ENCODE measurements at places on chromosomes 3 and 15.

- DNase-seq, result no peak
These were observed 76.9 kb downstream of the RPN1 start for GRCh38 chr3:128573707-128574162.

DNA sequence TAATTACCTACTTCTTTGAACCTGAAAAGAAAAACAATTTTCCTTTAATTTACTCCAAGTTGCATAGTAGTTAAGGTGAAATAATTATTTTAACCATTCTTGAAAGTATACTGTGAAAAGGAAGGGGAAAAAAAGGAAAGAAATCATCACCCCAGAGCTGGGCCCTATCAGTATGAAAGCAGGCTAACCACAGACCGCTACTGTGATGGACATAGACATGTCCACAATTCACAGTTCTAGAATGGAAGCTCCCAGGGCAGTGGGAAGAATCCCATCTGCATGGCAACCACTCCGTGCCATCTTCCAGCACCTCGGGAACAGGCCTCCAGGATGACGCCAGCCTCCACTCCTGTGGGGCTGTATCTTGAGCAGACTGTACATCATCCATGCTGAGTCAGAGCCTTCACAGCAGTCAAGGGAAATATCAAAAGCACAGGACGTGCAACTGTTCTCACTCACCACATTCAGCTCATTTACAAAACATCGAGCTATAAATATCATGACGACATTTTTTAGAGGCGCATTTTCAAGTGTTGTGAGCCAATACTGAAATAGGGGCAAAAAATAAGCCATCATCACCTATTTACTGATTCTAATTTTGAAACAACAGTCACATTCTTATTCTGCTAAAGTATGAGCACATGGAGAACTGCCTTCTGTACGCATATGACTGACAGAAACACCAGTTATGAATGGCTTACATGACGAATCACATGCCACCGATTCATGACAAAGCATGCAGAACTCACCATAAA lies 119.7 kb downstream of the SNRK start:
- no peak for DNase-seq

GRCh38 chr15:75844629-75845335 lies 1.5 kb downstream of the UBE2Q2 start:
- no peak for DNase-seq

DNA sequence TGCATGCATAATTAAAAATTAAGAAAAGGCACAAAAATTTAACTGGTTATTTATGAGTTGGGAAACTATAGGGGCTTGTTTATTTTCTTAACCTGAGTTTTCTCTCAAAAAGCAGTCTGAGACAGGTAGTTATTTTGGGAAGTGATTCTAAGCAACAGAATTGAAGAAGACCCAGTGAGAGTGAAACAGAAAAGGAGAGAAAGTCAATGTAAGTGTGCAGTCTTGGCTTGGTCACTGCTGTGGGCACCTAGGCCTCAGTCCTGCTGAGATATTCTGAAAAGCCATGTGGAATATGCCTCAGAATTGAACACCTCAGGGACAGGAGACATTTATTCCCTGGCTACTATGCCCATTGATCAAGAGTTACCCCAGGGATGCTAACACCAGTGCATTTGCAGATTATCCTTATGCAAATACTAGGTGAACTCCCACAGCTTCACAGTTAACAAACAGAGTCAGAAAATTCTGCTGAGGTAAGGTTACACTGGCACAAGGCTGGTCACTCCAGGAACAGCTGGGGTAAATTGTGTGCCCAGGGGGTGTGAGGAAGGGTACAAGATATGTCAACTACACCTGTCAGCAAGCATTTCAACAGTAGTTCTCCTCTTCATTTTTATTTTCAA lies 222.7 kb downstream of the EFHB start:
- no peak for DNase-seq

DNA sequence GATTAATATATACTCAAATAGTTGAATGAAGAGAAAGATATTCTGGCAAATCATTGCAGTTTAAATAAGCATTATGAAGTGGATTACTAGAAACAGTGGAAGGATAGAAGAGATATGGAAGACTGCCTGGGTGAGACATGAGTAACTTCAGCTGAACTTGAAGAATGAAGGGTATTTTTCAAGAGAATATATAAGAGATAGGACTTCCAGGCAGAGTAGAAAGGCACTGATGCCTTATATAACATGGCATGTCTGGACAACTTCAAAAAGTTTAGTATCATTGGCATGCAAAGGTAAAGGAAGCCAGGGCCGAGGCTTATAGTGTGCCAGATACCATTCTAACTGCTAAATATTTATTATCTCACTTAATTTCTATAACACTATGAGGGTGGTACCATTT lies 126.5 kb upstream of the SLC7A14 start:
- no peak for DNase-seq

DNA sequence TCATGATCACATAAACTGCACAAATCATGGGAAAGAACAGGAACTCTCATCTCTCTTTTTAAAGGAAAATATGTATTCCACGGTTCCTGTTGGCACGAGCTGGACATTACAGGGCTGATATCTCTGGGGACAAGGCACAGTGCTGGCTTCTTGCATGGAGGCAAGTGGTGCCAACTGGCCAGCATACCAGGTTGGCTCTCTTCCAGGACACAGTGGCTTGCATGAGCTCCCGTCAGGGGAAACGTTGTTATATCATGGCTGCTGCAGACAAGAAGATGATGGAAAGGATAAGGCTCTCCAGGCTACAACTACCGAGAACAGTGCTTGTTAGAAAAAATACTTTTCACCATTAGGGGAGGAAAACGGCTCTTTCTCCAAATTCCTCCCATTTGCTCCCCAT lies 283.9 kb downstream of the RORA start:
- peak; percentile 24 for DNase-seq

DNA sequence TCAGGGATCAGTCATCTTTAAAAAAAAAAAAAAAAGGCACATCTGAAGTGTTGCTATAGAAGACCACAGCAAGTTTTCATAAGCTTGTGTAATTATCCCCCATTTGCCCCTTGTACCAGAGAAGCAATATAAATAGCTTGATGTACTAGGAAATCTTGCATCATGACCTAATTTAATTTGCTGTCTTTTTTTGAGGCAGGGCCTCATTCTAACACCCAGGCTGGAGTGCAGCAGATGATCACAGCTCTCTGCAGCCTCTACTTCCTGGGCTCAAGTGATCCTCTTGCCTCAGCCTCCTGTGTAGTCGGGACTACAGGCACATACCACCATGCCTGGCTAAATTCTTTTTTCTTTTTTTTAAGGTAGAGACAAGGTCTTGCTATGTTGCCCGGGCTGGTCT lies 88.7 kb downstream of the ARIH1 start:
- no peak for DNase-seq

DNA sequence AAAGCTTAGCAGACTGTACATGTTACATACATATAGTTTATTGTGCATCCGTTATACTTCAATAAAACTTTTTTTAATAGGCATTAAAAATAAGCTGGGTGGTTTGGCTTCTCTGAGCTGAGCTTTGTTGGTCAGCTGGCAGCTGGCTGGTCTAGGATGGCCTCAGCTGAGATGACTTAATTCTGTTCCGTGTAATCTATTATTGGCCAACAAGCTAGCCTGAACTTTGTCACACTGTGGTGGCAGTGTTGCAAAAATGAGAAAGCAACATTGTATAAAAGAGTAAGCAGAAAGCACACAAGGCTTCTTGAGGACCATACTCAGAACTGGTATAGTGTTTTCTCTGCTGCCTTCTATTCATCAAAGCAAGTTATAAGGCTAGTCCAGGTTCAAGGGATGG lies 45.2 kb downstream of the CGGBP1 start:
- no peak for DNase-seq

DNA sequence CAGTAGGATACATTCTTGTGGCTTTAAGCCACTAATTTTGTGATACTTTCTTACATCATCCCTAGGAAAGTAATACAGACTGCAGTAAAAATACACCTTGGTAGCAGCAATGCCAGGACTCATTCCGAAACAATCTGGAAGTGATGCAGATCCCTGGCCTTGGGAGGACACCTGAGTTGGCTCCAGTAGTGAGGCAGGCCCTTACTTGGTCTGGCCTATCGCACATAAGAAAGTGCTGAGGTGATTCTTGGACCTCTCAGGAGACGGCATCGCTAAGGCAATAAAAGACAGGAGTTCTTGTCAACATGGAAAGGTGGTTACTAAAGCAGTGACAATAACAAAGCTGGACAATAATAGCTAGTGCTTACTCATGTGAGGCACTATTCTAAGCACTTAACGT lies 126.5 kb downstream of the SUCNR1 start:
- no peak for DNase-seq

DNA sequence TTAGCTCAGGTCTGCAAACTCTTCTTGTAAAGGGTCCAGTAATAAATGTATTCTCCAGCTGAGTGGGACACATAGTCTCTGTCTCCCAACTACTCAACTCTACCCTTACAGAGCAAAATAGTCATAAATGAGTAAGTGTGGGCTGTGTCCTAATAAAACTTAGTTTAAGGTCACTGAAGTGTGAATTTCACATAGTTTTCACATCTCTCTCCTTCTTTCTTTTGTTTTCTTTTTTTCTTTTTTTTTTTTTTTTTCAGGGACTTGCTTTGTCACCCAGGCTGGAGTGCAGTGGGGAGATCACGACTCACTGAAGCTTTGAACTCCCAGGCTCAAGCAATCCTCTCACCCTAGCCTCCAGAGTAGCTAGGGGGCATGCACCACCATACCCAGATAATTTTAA lies 1.9 kb upstream of the ACTL6A start:
- no peak for DNase-seq

DNA sequence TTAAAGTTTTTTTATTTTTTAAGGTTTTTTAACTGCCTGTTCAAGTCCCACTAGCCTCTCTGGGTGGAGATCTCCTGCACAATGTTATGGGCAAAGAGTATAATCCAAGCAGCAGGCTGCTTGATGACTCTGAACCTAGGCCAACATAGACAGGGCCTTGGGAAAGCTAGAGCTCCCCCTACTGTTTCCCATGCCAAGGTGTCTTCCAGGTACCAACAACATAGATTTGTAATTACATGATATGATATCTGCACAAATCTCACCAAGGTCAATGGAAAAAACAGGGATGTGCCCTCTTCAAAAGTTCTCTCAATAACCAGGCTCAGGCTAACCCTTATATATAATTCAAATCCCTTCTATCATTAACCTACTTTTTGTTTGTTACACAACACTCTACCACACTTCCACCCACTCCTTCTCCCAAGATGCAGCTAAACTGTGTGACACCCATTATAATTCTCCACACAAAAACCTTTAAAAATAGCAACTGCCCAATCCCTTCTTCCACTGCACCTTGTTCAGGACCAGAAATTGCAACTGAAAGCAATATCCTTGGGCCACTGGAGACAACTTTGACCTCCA lies 43.8 kb downstream of the RBM15B start:
- peak; percentile 22 for DNase-seq

- no peak for DNase-seq
These were observed 10.6 kb downstream of the TTC21A start for GRCh38 chr3:39118079-39118478.

All from NCI-H2081 (cell line).